T-helper 1 cell (primary cell): ENCODE measurements at places on chromosomes 5 and 9.

GRCh38 chr9:93857528-93857927, 97.6 kb downstream of the BARX1 start:
- no peak for DNase-seq

DNA sequence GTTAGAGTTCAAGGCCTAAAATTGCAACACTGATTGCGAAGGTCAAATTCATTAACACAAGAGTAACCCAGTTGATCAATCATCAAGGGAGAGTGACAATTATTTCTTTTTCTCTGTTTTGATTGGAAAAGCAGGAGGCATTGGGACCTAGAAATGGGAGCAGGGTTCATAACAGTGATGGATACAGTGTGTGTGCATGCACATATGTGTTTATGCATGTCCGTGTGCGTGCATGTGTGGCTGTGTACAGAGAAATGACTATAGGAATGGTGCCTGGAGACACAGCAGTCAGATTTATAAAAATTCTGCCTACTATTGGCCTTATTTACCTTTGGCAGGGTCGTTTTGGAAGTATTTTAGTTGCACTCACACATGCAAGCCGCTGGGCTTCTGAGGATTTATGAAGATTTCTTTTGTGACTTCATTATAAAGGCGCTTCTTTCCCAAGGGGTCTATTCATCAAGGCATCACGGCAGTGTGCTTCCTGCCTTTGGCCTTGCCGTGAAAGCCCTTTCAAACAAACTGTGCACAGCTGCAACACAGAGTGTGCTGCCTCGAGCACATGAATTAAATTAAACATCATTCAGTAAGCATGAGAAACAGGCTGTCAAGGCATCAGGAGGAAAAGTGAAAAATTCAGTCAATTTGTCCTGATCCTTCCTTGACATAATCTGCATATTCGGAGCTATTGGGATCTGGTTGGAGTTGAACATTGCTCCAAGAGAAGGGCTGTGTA, 122.8 kb upstream of the PUM3 start:
- DNase-seq: no peak

- no peak for DNase-seq
These were observed 63.4 kb downstream of the GOLM1 start for GRCh38 chr9:86035827-86036440.

GRCh38 chr5:168114444-168115017, 176.9 kb upstream of the WWC1 start:
- peak; percentile 16 for DNase-seq
